ENCODE measurements at places on chromosomes 11 and 22. TPM values are rescaled to one million over a fixed set of nuclear protein-coding genes. Genes with fewer than 3 reads are reported as not detected.

DNA sequence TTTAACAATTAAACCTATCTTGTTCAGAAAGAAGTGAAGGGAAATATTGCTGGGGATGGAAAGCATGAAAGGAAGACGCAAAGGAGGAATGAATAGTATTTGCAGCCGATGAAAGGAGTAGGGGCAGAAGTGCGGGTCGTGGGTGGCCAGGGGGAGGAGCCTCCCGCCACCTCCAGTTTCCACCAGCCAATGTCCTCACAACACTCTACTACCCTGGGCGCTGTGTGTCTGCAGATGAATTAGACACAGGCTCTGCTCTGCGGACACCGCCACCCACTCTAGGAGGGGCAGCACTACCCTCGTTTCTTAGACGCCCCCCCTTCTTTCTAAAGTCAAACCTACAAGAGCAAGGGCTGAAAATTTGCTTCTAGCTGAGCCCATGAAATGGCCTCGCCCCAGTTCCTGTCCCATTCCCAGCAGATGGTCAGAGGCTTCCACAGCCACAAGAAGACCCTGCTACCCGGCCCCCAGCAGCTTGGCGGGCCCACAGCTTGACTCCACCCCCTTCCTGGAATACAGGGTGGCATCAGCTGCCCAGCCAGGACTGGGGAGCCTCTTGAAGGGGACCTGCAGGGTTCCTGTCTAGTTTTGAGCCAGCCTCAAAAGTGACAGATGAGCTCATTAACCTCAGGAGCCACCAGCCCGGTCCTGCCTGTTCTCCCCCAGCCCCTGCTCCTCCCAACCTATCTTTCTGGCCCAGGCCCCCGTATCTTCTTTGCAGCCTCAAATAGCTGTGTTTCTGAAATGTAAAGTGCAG, 268.1 kb downstream of the BUD13 start:
- H3K27ac ChIP-seq: no peak overlapping the region
- peaks cover 4% of the 10 kb centered on the region for H3K36me3 ChIP-seq
- H3K4me3 ChIP-seq: no peak overlapping the region
- H3K27me3 ChIP-seq: peaks cover 45% of the 10 kb centered on the region
- H3K4me1 ChIP-seq: no peaks in the 10 kb centered on the region
- no peak for DNase-seq

DNA sequence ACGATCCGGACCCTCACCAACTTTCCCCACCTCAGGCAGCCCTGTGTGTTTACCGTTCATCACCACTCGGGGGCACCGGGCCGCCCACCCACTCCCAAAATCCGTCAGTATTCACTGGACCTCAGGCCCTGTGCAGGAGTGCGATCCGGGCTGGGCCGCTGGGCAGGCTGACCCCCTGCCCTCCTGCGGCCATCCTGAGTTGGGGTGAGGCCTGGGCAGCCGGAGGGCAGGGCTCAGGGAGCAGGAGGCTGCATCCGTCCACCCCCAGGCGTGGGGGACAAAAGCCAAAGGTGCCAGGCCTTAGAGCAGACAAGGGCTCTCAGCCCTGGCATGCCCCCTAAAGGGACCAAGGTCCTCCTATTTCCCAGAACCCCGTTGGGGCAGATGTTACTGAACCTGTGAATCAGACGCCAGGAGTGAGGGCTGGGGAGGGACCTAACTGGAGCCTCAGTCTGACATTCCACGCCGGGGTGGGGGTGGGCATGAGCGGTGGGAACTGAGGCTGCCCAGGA, 16.8 kb upstream of the TMEM191C start:
- H3K27me3 ChIP-seq: no peaks in the 10 kb centered on the region
- DNase-seq: no peak

Gene TREH
- polyA plus RNA-seq: not detected

Gene ANKK1
- polyA plus RNA-seq: not detected

Measured in naive thymus-derived CD8-positive, alpha-beta T cell (primary cell).